Stimulated activated CD4-positive, alpha-beta T cell treated with anti-CD3 and anti-CD28 coated beads, Interleukin-4, amount 100 ng/mL, for 4 hours (primary cell): ENCODE measurements at places on chromosomes 1 and 21.

DNA sequence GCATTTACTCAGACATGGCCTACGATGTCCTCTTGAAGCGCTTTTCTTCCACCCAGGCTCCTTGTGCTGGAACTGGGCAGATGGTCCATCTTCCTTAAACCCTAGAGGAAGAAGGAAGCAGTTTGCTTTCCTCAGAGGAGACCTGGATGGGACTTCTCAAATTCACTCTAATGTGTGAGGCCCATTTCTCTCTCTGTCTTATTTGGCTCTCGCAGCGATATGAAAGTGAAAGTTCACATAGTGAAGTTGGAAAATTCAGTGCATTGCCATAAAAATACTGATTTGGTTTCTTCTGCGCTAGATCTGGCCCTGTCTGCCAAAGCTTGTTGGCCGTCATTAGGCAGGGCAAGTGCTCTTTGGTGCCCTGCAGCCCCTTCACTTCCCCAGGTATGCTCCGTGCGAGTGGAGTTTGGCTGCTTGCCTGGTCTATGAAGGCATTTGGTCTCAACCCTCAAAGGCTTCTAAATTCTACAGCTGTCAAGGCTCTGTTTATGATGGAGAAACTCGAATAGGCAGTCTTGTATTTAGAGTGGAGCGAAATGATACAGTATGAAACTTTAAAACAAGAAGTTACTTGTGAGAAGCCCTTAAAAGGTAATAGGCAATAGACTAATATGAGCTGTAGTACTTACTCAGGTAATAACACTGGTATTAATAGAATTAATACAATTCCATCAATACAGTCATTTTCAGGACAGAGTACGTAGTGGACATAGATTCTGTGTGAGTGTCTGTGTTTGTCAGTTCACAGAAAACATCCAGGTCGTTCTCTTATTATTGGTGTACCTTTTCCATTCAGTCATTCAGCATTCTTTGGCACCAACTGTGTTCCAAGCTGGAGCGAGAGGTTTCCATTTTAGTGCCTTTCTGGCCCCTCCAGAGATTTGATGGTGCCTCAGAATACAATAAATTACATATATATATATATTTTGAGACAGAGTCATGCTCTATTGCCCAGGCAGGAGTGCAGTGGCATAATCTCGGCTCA is 20.5 kb downstream of the SZRD1 start:
- no peak for DNase-seq

DNA sequence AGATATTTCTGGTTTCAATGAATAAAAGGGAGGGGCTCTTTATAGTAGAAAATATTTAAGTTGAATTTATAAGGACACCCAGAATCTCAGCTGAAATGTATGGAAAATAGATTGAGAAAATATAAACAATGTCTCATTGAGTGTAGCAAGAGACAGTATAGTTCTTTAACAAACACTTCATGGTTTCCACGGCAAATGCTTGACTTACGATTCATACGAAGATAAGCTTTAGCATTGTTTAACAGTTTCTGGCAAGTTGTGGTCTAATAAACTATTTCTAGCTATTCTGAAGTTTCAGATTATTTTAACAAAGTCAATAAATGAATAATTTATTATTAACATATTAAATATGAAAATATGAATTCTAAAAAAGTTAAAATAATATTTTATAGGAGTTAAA is 1419.4 kb downstream of the KCNT2 start:
- DNase-seq: no peak

- peak; percentile 67 for DNase-seq
Measured at GRCh38 chr1:107965110-107965991, at the start of gene VAV3. Gene VAV3 (minus strand): TSS chr1:107965180. CDS start chr1:107964869, 311 bp downstream.

DNA sequence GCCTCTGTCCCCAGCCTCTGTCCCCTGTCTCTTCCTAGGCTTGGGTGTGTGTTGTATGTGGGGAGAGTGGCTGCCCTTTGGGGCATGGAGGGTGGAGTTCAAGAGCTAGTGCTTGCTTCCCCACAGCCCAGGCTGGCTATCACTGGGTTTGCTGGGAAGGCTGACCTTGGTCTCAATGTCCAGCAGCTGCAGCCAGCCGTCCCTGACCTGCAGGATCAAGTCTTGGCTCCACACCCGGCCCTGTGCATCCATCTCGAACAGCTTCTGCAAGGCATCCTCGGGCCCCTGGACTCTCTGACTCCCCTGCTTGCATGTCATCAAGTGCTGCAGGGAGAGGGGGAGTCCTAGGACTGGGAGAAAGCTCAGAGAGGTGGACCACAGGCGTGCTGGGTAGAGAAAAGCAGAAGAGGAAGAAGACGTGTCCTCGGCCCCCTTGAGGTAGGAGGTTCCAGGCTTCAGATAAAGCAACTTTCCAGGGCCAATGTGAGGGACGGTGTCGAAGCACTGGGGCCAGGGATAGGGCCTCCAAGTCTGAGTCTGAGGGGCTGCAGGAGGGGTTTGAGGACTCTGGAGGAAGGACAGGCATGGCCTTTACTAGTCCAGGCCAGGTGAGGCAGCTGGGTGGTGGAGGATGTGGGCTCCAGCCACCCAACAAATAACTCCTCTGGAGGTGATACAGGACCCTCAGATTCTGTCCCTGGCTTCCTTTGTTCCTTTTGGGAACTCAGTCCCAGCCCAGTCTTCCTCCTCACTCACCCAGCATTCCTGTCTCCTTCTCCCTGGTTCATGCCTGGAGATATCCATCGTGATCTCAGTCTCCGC is 4.0 kb downstream of the EPS8L3 start:
- DNase-seq: no peak

DNA sequence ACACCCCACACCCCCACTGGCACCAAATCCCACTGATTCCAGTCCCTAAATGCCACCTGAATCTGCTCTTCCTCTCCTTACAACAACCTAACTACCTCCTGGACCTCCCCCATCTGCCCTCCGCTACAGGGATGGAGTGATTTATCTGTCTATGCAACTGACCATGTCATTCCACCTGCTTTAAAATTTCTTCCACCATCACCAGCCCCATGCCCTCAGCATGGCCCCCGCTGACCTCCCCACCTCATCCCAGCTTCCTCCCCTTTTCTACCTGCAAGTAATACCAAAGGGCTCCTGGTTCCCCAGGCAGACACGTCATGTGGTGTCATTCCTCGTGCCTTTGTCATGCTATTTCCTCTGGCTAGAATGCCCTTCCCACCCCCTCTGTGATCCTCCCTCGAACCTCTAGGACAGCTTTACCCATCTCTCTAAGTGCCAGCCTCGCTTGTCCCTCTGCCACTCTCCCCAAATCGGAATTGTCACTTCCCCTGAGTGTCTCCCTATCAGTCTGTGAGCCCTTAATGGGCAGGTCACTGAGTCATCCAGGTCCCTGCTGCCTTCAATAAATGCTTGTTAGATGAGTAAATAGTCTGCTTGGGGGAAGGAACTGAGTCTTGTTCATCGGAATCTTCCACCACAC is 3.7 kb downstream of the GJB4 start:
- DNase-seq: no peak

DNA sequence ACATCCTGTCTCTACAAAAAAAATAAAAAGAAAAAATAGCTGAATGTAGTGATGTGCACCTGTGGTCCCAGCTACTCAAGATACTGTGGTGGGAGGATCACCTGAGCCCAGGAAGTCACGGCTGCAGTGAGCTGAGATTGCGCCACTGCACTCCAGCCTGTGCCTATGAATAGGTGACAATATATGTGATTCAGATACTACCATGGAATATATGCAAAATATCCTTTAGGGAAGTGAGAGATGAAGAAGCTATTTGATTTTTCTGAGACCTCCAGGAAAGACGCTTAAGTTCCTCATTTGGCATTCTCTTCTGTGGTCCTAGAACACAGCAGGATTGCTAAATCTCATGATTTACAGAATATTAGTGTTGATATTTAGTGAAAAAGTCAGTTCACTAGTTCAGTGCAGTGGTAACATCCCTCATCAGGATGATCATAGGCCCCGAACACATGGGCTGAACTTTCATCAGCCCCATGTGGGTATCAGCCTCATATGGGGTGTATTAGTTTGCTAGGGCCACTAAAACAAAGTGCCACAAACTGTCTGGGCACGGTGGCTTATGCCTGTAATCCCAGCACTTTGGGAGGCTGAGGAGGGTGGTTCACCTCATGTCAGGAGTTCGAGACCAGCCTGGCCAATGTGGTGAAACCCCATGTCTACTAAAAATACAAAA is 6.0 kb upstream of the VASH2 start:
- no peak for DNase-seq

DNA sequence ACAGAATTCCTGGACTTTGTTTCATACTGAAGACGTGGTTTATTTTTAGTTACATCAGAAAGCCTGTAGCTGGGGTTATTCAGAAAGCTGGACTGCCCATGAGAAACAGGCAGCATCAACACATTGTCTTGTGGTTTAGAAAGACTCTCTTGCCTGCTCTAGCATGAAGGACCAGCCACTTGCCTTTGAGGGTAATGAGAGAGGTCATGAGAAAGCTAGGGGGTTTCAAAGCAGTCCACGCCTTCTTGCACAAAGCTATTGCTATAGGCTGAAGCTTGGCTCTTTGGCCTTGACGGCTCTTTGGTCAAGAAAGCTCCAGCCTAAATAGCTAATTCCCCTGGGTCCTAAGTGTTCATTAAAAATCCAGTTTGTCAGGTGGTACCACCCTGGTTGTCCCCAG is 208.1 kb downstream of the PRDM2 start:
- no peak for DNase-seq

GRCh38 chr1:86227026-86227425 is 70.5 kb upstream of the COL24A1 start:
- no peak for DNase-seq

- DNase-seq: peak; percentile 51
Measured at GRCh38 chr1:9652379-9653209, 1.1 kb downstream of the PIK3CD start.

- DNase-seq: no peak
Measured at GRCh38 chr21:28160378-28160777, 832.3 kb downstream of the LTN1 start.
